ENCODE measurements at places on chromosomes 5 and 9.

DNA sequence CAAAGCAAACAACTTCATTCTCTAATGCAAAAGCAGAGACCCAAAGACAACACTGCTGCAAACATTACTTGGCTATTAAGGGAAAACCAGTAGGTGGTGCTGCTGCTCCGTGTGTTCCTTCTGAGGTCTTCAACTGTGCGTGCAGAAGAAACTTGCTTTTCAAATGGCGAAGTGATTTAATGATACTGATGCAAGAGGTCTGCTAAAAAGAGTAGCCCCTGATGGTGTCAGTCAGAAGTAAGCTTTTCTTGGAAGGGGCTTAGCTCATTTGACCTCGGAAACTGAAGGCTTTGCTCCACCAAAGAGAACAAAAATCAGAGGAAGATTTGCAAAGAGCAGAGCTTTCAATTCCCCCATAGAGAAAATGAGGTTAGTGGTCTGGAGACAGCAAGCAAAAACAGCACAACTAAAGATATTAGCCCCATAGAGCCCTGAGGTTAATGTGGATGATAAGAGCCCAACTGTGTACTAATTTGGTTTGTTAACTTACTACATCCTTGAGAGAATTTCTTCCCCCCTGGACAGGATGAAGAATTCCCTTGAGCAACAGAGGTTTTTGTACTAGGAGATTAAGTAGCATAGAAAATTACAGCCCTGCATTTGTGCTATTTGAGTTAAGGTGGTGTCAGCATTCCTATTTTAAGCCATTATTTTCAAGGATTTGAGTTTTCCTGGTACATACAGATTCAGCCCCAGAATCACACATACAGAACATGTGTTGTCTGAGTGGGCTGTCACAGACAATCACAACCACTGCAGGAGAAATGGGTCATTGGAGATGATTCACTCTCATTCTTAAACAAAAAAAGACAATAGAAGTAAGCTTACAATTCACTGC, 153.2 kb upstream of the C9orf72 start:
- no peak for DNase-seq

DNA sequence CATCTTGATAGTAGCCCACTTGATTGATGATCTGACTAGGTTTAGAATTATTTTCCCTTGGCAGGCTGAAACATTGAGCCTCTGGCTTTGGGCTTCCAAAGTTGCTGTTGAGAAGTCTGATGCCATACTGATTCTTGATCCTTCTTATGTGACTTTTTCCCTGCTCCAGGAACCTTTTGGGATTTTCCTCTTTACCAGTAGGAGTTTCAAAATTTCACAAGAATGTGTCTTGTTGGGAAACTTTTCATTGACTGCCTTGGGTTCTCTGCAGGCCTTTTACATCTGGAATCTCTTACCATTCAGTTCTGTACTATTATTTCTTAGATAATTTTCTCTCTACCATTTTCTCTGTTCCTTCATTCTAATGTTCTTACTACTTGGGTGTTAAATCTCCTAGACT, 20.0 kb downstream of the STC2 start:
- no peak for DNase-seq

GRCh38 chr9:115121181-115121580, 3.2 kb upstream of the TNC start:
- DNase-seq = no peak

DNA sequence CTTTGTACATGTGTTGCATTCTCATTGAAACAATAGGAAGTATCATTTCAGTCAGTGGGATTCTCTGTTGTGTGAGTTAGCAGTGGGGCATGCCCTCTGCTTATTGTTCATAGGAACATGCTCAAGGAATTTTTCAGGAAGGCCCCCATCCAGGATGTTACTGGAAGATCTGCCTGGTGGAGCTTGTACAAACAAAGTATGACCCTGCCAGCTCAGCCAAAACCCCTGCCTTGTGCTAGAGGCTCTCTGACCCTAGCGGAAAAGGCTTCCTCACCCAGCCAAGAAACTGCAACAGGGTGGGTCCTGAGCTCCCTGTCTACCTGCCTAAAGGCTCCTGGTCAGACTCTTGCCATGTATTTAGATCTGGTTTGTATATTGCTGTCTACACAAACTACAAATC, 43.2 kb downstream of the MRRF start:
- DNase-seq = no peak

- no peak for DNase-seq
These were observed 165.1 kb downstream of the PAPPA start for GRCh38 chr9:116318468-116319374.
